ENCODE measurements at places on chromosomes 3 and 15. TPM values are rescaled to one million over a fixed set of nuclear protein-coding genes. Genes with fewer than 3 reads are reported as not detected.

PAQR9 gene
- polyA plus RNA-seq = 2.8 TPM

TRPM7 gene
- 25.7 TPM for polyA plus RNA-seq

SLC22A14 gene
- not detected for polyA plus RNA-seq

EIF3J gene
- 88.5 TPM for polyA plus RNA-seq

FAM43A gene
- 2.6 TPM for polyA plus RNA-seq

BLM gene
- 10.2 TPM for polyA plus RNA-seq

C3orf18 gene
- 3.9 TPM for polyA plus RNA-seq

GHSR gene
- polyA plus RNA-seq = not detected

SNRPA1 gene
- 140 TPM for polyA plus RNA-seq

IMPG2 gene
- 0.03 TPM for polyA plus RNA-seq

CPEB1 gene
- polyA plus RNA-seq = 2.7 TPM

CPNE9 gene
- 0.05 TPM for polyA plus RNA-seq

EPHB1 gene
- polyA plus RNA-seq = 0.21 TPM

ZNF80 gene
- polyA plus RNA-seq = not detected

SPRED1 gene
- 5.5 TPM for polyA plus RNA-seq

FHIT gene
- polyA plus RNA-seq = 2.8 TPM

CRYGS gene
- polyA plus RNA-seq = 0.84 TPM

POPDC2 gene
- 0.54 TPM for polyA plus RNA-seq

FOXL2NB gene
- 3.2 TPM for polyA plus RNA-seq

SPINK8 gene
- polyA plus RNA-seq = not detected

SPTSSB gene
- polyA plus RNA-seq = 0.07 TPM

PCOLCE2 gene
- 41.0 TPM for polyA plus RNA-seq

DUOXA1 gene
- 0.23 TPM for polyA plus RNA-seq

SI gene
- polyA plus RNA-seq = not detected

ACKR4 gene
- not detected for polyA plus RNA-seq

PPM1L gene
- polyA plus RNA-seq = 0.27 TPM

ARF4 gene
- 136 TPM for polyA plus RNA-seq

GATM gene
- polyA plus RNA-seq = 3.7 TPM

GP9 gene
- polyA plus RNA-seq = not detected

AMIGO3 gene
- polyA plus RNA-seq = 0.13 TPM

AGBL1 gene
- polyA plus RNA-seq = not detected

A4GNT gene
- polyA plus RNA-seq = not detected

GPR62 gene
- 0.05 TPM for polyA plus RNA-seq

Data from A549 (cell line).